ENCODE measurements at places on chromosomes 6 and 20.

- no peak for DNase-seq
These were observed 882 bp upstream of the FAM184A start for GRCh38 chr6:119079283-119079809.

GRCh38 chr6:18042536-18043145 is 55.2 kb upstream of the KIF13A start:
- DNase-seq = no peak

DNA sequence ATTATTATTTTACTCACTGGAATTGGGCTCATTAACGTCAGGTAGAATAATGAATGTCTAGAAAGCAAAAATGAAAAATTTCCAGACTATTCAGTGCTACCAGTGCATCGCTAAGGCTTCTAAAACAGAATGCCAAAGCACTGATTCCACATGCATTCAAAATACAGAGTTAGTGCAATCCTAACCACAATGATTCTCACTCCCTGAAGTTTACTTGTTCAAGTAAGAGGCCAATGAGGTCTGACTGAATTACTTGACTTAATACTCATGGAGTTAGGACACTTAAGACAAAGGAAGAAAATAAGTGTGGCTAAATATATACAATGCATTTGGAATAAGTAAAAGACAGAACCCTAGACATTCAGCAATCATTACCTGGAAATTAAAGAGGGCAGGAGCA is 220.5 kb downstream of the PKHD1 start:
- DNase-seq = no peak

- no peak for DNase-seq
These were observed 51.3 kb upstream of the DST start for GRCh38 chr6:56694002-56694401.

GRCh38 chr6:41650120-41650519 is 11.9 kb downstream of the MDFI start:
- DNase-seq = no peak

DNA sequence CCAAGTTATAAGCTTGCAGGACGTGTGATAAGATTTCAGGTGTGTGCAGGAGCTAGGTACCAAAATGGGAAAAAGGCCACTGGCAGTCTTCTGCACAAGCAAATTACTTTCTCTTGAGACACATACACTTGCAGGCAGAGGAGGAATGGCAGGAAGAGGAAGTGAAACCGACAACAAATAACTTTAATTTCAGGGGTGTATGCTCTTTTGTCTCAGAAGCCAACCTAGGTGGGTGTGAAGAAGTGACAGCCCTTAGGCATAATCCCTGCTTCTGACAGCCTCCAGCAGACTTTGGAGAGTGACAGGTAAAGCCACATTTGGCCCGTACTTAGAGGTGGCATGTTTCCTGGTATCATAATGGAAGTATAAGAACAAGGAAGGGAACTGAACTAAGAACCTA is 118.8 kb upstream of the TRAF3IP2 start:
- no peak for DNase-seq
